Stimulated activated CD8-positive, alpha-beta memory T cell treated with anti-CD3 and anti-CD28 coated beads, Interleukin-7, amount 100 ng/mL, for 48 hours (primary cell): ENCODE measurements at places on chromosomes 6 and 20.

DNA sequence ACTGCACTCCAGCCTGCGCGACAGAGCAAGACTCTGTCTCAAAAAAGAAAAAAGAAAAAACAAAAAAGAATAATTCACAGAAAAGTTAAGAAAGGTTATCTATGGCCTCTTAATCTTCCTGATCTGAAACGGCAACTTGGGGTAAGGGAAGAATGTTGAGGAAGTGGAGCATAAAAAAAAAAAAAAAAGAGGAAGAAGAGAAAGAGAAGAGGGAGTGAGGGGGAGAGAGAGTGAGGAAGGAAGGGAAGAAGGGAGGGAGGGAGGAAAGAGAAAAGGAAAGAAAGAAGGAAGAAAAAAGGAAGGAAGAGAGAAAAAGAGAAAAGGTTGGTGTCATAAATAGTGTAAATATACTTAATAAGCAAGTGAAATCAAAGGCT lies 68.9 kb upstream of the NCOA3 start:
- DNase-seq = no peak

- no peak for DNase-seq
Measured at GRCh38 chr6:110446405-110446804, 30.0 kb downstream of the SLC22A16 start.

GRCh38 chr6:70282919-70283461 lies 19.9 kb downstream of the COL9A1 start:
- no peak for DNase-seq

DNA sequence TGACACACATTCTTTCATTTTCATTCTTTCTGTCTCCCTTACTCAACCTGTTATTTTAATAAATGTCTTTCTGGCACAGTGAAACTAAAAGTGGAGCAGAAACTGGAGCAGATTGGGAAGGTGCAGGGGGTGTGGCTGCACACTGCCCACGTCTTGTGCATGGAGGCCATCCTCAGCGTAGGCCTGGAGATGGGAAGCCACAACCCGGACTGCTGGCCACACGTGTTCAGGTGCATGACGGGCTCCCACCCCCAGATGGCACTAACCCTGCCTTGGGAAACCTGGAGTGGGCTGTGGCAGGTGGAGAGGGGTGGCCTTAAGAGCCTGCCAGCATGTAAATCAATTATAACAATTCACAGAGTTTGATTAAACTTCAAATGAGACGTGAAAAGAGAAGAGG lies 71.4 kb upstream of the PBOV1 start:
- DNase-seq = no peak

- no peak for DNase-seq
Measured at GRCh38 chr6:139640921-139641320, 266.5 kb upstream of the CITED2 start.

GRCh38 chr6:70285201-70285600 lies 17.7 kb downstream of the COL9A1 start:
- DNase-seq = no peak

DNA sequence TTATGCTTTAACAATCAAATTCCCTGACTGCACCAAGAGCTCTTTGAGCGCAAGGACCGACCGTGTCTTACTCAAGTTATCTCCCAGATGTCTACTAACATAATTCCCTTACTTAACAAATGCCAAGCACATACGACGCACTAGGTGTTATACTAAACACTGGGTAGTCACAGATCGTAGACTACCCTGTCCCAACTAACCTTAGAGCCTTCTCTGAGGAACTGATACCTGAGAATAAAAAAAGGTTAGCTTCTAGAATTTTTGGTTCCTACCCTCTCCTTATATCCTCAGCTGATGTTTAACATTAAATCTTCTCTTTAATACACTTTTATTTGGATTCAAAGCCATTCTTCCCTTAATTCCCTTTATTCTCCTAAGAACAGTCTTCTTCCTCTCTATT lies 38.5 kb downstream of the EPB41L2 start:
- DNase-seq = no peak

GRCh38 chr20:17969278-17969883 lies 563 bp downstream of the MGME1 start:
- no peak for DNase-seq

GRCh38 chr20:36036688-36037087 lies 68.3 kb downstream of the CNBD2 start:
- no peak for DNase-seq

DNA sequence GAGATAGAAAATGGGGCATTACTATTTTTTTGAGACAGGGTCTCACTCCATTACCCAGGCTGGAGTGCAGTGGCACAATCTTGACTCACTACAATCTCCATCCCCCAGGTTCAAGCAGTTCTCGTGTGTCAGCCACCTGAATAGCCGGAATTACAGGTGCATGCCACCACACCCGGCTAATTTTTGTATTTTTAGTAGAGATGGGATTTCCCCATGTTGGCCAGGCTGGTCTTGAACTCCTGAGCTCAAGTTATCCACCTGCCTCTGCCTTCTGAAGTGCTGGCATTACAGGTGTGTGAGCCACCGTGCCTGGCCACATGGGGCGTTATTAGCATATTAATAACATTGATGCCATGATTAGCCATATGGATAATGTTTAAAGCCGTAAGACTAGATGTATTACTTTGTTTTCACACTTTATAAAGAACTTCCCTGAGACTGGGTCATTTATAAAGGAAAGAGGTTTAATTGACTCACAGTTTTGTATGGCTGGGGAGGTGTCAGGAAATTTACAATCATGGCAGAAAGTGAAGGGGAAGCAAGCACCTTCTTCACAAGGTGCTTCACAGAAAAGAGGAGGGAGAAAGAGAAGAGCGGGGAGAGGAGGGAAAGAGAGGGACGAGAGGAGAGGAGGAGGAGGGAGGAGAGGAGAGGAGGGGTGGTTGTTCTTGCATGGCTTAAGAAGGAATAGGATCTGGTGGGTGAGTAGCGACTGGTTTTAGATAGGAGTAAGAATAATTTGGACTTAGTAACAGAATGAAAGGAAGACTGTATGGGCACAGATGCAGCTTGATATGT lies 51.9 kb downstream of the MYO6 start:
- DNase-seq = no peak

- DNase-seq = no peak
Measured at GRCh38 chr6:73074175-73074574, 151.1 kb downstream of the KHDC1L start.

- DNase-seq = no peak
Measured at GRCh38 chr6:16855460-16855859, 94.2 kb upstream of the ATXN1 start.

DNA sequence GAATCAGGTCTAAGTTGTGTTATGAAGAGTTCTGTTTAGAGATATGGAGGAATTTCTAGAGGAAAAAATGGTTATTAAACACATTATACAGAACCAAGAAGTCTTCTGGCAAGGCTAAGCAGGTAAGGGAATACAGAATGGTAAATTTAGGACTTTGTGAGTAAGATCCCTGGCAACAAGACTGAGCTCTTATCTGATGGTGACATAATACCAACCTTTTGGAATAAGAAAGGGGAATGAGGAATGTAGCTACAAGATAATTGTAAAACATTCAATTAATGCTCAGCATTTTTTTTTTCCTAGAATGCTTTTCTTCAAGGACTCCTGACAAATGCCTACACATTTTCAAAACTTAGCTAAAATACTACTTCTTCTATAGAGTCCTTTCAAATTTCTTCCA lies 51.8 kb downstream of the CYB5R4 start:
- DNase-seq = no peak

DNA sequence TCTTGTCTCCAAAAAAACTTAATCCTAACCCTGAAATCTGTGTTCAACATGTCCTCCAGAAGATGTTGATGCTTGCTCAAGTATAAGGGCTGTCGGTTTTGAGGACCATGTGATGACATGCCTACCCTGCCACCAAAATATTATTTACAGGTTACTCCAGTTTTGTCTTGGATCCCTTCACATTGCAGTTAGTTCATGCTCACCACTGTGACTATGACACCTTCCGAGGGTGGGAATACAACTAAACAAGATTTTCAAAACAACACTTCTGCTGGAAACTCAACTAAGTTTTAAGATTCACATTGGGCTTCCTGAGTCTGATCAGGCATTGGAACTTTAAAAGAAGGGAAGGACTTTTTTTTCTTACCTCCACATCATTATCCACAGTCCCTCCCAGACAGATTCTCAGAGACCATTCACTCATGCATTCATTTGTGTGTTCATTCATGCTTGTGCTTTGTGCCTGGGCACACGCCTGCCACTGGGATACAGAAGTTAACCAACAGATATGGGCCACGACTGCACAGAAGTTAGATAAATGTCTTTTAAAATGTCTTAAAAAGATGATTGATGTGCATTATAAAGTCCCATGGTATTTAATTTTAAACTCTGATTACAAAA lies 118.7 kb upstream of the GJE1 start:
- no peak for DNase-seq

- DNase-seq = no peak
Measured at GRCh38 chr6:1285956-1286355, 25.9 kb upstream of the FOXQ1 start.

DNA sequence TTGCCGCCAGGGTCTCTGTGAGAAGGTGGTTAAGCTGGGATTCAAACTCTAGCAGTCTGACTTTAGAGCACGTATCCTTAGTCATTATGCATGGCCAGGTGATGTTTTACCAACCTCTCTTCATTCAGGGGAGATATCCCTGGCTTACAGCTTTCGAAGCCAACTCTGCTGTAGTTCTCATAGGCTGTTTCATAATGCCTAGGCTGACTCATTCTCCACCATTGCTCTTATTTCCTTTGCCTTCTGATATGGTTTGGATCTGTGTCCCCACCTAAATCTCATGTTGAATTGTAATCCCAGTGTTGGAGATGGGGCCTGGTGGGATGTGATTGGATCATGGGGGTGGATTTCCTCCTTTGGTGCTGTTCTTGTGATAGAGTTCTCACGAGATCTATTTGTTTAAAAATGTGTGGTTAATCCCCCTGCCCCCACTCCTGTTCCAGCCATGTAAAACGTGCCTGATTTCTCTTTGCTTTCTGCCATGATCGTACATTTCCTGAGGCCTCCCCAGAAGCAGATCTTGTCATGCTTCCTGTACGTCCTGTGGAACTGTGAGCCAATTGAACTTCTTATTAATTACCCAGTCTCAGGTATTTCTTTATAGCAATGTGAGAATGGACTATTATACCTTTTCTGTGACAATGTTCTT lies 94.6 kb upstream of the MAN1A1 start:
- DNase-seq = no peak

GRCh38 chr20:1304710-1305515 lies 24.0 kb downstream of the SDCBP2 start:
- no peak for DNase-seq

DNA sequence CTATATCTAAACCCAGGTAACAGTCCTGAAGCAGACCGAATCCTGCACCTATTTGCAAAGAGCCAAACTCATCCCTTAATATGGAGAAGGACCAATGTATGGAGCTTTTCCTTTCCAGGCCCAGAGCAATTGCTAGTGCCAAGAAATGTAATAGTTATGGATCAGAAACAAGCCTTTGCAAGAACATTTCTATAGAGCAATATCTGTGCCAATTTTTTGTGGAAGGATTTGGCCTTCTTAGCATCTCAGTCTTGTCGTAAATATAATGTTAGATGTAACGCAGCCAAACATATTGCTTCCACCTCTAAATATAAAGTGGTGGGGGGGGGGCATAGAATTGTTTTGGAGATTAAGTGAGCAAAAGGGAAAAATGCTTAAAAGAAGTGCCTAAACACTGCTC lies 2.7 kb downstream of the KIAA0408 start:
- no peak for DNase-seq

DNA sequence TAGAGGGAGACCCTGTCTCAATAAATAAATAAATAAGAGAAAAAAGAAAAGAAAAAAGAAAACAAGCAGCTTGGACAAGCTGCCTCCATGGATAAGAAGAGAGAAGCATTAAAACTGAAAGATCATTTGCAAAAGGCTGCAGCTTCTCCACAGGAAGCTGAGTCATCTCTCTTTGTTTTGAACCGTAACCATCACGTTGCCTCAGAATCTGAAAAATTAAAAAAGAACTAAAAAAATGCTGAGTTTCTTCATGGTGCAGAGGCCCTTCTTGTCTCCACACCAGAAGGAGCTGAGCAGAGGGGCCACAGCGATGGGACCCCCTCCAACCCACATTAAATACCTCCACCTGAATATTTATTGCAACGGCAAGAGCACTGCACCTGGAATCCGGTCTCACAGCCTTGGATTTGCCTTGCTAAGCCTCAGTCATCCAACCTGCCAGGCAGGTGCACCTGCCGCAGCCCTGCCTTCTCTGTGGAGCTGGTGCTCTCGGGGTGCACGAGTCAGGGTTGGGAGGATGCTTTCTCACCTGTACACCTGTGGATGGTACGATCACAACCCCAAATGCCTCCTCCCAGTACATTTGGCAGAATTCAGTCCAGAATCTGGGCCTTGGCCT lies 28.1 kb downstream of the TOX2 start:
- DNase-seq = no peak
